A673 (cell line): ENCODE measurements at places on chromosomes 13 and 19. TPM values are rescaled to one million over a fixed set of nuclear protein-coding genes. Genes with fewer than 3 reads are reported as not detected.

Gene SH2D3A
- 0.95 and 1.7 TPM in 2 replicates for total RNA-seq

Gene CDX2
- not detected in 2 replicates for total RNA-seq

DNA sequence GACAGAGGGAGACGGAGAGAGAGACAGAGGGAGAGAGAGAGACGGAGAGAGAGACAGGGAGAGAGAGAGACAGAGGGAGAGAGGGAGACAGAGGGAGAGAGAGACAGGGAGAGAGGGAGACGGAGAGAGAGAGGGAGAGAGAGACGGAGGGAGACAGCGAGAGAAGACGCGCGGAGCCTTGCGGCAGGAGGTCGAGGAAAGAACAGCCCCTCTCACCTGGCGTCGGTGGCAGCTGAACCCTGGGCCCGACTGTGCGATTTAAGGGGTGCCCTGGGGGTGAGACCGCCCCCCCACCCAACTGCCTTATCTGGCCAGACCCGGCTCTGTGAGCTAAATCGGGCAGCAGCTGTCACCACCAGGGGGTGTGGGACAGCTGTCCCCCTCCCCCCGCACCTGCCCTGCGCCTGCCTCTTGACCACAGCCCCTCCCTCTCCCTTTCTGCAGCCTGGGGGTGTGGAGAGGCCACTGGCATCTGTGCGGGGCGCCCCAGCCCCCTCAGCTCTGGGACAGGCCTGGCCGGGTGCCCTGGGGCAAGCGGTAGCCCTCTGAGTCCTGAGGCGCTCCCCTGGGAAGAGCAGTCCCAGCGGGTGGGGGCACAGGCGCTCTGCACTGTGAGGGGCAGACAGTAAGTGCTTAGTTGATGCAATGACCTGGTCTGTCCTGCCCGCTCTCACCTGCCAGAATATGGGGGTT, 10.8 kb downstream of the JOSD2 start:
- no peak for DNase-seq
- peaks cover 29% of the 10 kb centered on the region for H3K27me3 ChIP-seq
- no peak overlapping the region for H3K27ac ChIP-seq
- no peaks in the 10 kb centered on the region for H3K4me1 ChIP-seq
- no peak overlapping the region for H3K4me3 ChIP-seq
- no peaks in the 10 kb centered on the region for H3K36me3 ChIP-seq

DNA sequence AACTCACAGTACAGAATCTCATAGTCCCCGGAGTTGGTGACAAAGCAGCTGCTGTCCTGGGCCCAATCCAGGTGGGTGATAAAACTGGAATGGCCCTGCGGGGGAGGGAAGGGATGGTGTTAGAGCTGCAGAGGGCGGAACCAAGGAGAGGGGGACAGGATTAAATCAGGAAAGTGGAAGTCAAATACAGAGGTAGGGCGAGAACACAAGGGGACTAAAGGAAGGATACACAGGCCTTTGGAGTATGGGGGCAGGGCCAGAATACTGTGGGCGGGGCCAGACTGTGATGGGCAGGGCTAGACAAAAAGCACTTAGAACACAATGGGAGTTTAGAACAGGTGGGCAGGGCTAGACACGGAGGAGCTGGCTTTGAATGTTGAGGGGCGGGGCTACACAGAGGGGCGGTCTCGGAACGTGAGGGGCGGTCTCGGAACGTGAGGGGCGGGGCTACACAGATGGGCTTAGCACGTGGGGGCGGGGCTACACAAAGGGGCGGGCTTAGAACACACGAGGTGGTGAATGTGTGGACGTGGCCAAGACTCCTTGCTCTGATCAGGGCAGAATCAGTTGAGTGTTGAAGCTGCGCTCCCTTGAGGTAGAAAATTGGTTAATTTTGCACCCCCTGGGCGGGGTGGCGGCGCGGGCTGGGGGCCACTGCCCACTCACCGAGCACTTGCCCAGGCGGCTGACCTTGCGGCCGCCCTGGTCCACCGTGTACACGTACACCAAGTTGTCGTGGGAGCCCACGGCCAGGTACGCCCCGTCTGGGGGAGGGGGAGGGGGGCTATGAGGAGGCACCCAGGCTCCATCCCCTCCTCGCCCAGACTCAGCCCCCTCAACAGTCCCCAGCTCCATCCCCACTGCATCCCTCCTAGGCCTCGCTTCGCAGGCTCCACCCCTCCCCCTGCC, 14.0 kb upstream of the GPR4 start:
- no peak overlapping the region for H3K4me3 ChIP-seq
- no peaks in the 10 kb centered on the region for H3K27me3 ChIP-seq
- H3K27ac ChIP-seq, result peak overlapping the region; percentile 69
- H3K36me3 ChIP-seq, result peaks cover 5% of the 10 kb centered on the region

DNA sequence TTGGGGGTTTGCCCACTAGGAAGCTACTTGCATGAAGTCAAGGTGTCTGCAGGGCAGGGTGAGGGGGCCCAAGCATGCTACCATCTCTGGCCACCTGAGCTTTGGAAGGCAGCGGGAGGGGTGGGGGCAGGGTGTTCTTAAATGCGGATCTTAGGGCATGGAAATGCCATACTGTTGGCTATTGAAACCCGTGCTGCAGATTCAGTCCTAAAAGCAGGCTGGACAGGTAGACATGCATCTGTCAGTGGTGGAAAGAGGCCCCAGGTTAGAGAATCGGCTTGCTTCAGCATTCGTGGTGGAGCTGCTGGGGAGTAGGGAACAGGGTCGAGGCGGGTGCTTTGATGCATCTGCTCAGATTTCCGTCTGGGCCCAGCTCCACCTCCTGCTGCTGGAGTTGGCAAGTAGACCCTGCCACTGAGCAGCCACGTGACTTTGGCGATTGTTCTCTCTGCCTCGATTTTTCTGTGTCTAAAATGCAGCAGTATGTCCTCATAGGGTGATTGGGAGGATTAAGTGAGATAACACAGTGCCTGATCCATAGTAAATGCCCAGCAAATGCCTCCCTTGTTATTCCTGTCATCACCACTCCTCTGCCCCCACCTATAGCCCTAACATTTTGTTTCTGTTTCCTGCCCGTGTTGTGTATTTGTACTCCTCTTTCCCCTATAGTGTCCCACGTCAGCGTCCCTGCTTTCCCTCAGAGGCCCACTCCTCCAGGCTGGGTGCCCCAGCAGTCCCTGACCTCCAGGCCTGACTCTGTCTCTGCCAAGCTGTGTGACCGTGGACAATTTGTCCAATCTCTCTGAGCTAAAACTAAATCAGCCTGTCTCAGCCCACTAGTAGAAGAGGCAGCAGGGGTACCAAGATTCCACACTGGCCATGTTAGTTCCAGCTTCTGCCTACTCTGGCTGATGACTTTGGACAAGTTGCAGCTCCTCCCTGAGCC, 5.8 kb downstream of the PPP1R37 start:
- DNase-seq, result peak; percentile 63
- H3K36me3 ChIP-seq, result no peaks in the 10 kb centered on the region
- peak overlapping the region; percentile 44 for H3K27ac ChIP-seq
- peaks cover 35% of the 10 kb centered on the region for H3K4me1 ChIP-seq

DNA sequence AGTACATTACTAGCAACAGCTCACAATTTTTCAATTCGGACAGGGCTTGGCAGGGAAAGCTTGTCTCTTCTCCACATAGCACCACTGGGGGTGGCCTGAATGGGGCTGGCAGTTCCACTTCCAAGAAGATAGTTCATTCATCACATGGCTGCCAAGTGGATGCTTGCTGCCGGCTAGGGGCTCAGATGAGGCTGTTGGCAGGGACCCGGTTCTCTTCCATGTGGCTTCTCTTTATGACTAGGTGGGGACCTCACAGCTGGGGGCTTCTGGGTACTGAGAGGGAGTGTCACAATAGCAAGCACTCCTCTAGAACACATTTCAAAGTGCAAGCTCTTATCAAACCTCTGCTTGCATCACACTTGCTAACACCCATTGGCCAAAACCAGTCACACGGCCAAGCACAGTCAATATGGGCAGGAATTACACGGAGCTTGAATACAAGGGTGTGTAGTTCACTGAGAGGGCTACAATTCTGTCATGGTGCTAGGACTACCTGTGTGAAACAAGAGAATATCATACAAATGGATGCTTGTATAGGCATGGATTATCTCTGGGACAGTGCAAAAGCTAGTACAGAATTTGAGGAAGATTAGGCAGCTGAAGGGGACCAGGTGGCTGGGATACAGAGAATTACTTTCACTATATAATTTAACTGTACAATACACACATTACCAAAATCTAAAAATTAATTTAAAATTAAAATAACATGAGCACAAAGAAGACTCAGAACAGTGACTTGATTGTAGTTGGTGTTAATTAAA, 32.3 kb downstream of the ATP7B start:
- no peak overlapping the region for H3K27ac ChIP-seq
- H3K4me1 ChIP-seq, result no peaks in the 10 kb centered on the region
- no peak for DNase-seq
- no peaks in the 10 kb centered on the region for H3K27me3 ChIP-seq
- no peak overlapping the region for H3K4me3 ChIP-seq

- H3K27ac ChIP-seq, result no peak overlapping the region
- no peak for DNase-seq
- H3K27me3 ChIP-seq, result no peaks in the 10 kb centered on the region
- no peak overlapping the region for H3K4me3 ChIP-seq
- H3K4me1 ChIP-seq, result no peaks in the 10 kb centered on the region
These were observed 596.5 kb upstream of the MIR17HG start for GRCh38 chr13:90751026-90751425.

DNA sequence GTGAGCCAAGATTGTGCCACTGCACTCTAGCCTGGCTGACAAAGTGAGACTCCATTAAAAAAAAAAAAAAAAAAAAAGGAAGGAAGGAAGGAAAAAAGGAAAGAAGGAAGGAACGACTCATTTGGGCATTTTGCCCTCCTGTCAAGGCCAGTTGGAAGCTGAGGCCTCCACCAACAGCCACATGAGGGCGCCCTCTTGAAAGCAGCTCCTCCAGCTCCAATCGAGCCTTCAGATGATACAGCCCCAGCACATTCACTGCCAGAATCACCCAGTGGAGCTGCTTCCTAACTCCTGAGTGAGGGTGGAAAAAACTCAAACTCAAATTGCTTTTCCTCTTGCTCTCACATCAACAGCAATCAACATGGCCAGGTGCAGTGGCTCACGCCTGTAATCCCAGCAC, 40.9 kb downstream of the GNG7 start:
- H3K27me3 ChIP-seq, result no peaks in the 10 kb centered on the region
- no peak overlapping the region for H3K27ac ChIP-seq
- no peak overlapping the region for H3K4me3 ChIP-seq

- H3K4me1 ChIP-seq, result peaks cover 7% of the 10 kb centered on the region
- H3K27me3 ChIP-seq, result no peaks in the 10 kb centered on the region
- DNase-seq, result no peak
- no peak overlapping the region for H3K4me3 ChIP-seq
These were observed 57.0 kb downstream of the NUFIP1 start for GRCh38 chr13:44932171-44932849.
